ENCODE measurements at places on chromosomes 2 and 18.

GRCh38 chr2:220191031-220191430, 563.6 kb downstream of the SLC4A3 start:
- DNase-seq, result no peak

DNA sequence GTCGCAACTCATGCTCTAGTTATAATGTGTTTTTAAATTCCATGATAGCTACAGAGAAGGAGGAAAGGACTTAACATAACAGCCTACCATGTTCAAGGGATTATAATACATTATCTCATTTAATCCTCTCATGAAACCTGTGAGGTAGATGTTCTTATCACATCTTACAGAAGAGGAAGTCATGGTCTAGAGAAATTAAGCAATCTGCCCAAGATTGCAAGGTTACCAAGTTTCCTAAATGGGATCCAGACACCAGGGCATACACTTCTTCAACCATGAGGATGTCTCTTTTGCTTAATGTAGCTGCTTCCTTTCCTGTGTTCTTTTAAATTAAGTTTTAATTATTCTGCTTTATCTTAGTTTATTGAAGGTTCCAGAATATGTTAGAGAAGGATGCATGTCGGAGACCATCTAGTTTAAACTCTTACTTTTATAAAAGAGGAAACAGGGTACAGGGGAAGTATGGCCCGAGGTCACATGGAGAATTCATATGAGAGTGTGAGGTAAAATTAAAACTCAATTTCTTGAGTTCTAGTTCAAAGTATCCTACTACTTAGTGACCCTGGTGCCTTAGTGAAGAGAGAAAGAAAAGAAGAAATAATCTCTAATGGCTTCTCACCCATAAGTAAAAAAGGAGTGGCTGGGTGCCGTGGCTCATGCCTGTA, 3.6 kb upstream of the IL1A start:
- DNase-seq, result no peak

DNA sequence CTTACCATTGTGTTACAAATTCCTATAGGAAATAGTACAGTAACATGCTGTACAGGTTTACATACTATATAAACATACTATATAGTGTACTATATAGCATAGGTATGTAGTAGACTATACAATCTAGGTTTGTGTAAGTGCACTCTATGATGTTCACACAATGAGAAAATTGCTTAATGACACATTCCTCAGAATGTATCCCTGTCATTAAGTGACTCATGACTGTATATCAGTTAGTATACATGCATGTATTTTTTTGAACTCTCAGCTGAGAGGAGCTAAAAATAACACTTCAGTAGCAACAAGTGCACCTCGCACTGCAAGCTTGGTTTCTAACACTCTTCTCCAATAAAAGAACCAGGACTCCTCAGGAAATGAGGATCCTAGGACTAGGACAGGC, 19.5 kb upstream of the ASXL3 start:
- DNase-seq, result no peak

- no peak for DNase-seq
These were observed 43.7 kb upstream of the TWIST2 start for GRCh38 chr2:238803996-238804870.

- DNase-seq, result no peak
These were observed 36.1 kb downstream of the TRPM8 start for GRCh38 chr2:233953087-233953801.

GRCh38 chr2:12131975-12132374, 385.5 kb downstream of the LPIN1 start:
- DNase-seq, result no peak

DNA sequence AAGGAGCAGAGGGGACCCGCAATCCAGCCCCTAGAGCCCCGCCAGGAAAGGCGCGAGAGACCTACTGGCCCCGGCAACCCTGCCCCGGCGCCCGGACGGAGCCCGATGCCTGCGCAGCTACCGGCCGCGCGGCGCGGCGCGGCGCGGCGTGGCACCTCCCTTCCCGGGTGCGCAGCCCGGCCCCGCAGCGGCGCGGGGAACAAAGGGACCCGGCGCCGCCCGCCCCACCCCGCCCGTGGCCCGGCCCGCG, 307 bp downstream of the CDH2 start:
- peak; percentile 23 for DNase-seq

GRCh38 chr18:73214970-73215369, 347.2 kb upstream of the NETO1 start:
- DNase-seq, result no peak

GRCh38 chr2:96642564-96643360, at the start of gene FER1L5:
Gene FER1L5 (plus strand): TSS chr2:96642764. CDS start chr2:96642837, 73 bp downstream.
- no peak for DNase-seq

DNA sequence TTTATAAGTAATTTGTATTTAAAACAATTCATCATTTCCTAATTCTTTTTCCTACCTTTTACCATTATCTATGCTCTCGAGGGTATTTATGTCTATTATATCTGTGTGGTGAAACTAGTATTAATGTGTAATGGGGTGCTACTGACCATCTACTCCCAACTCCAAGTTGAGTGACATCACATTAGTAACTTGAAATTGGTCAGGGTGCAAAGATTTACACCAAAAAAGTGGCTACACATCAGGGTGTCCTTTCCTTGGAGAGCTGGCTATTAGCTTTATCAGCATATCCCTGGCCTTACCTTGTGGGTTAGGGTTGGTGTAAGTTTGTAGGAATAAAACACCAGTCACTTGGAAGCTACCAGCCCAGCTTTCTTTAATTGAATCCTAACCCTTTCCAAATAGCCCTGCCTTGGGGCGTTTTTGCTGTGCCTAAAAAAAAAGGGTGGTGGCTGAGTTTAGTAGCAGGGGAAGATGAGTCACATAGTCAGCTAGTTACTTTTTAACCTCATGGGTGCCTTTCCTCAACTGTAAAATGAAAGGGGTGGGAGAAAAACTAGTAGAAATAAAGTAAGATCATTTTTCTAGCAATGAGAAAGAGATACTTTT, 14.0 kb downstream of the ANXA4 start:
- DNase-seq, result no peak

DNA sequence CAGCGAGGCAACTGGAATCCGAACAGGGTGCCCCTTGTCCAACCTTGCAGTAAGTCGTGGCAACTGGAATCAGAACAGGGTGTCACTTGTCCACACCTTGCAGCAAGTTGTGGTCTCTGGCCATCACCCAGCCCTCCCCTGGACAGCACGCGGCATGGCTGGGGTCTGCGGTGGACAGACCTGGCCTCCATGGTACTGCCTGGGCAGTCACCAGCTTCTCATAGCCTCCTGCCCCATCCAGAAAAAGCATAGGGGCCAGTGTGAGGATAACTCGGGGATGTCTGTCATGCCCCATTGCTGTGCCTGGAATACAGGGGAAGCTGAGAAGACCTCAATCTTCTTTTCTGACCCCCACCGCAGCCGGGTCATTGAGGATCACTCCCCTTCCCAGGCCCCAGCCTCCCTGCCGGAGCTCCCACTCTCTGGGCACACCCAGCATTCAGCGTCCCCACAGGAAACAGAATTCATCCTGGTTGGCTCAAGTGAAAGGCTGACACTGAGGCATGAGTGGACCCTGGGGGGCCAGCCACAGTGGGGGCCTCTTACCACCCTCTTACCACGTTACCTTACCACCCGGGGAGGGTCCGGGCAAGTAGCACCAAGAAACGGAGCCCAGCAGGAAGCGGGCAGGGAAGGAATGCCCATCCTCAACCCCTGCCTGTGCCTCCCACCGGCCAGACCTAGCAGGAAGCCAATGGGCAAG, 68.0 kb upstream of the RAB6C start:
- no peak for DNase-seq

- no peak for DNase-seq
These were observed 128.8 kb upstream of the MSH6 start for GRCh38 chr2:47653902-47654789.

- DNase-seq, result no peak
These were observed 64.6 kb downstream of the CD226 start for GRCh38 chr18:69882965-69883668.

- DNase-seq, result no peak
These were observed 1.1 kb upstream of the ATP6V1C2 start for GRCh38 chr2:10720306-10720705.

DNA sequence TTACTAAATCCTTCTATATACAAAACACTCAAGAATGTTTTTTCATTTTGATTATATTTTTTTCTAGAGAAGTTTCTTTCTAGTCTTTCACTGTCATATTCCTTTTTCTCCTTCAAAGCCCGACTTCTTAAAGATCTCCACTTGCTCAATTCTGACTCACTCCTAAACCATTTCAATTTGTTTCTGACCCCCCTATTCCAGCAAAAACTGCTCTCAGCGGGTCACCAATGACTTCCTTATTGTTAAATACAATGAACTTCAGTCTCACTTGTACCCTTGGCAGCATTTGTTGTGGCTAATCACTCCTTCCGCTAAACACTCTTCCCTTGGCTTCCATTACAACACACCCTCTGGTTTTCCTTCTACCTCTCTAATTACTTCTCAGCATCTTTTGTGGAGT, 111.1 kb upstream of the RBBP8 start:
- no peak for DNase-seq

- no peak for DNase-seq
These were observed 96.4 kb downstream of the USP40 start for GRCh38 chr2:233470011-233470687.

DNA sequence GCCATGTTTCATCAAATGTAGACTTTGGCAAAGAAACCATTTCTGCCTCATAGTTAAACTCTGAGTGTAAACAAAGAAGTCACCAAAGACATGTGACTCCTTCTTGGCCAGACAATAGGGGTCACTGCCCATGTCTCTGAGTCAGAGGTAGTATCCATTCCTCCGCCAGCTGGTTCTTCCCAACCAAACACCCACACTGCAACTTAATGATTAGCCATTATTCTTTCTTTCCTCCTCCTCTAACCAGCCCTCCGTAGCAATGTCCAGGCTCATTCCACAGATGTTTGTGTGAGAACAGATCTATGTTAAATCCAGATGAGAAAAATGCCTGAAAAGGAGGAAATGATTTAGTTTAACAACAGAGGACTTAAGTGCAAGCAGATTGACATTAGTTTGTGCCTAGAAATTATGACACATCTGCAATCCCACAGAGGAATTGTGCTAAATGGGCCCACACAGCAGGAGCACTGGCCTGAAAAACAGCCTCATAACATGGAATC, 127.9 kb upstream of the SH3BP4 start:
- DNase-seq, result no peak

GRCh38 chr2:66240286-66240685, 194.6 kb upstream of the MEIS1 start:
- no peak for DNase-seq

GRCh38 chr2:145750144-145750543, 1230.2 kb upstream of the ZEB2 start:
- DNase-seq, result no peak

DNA sequence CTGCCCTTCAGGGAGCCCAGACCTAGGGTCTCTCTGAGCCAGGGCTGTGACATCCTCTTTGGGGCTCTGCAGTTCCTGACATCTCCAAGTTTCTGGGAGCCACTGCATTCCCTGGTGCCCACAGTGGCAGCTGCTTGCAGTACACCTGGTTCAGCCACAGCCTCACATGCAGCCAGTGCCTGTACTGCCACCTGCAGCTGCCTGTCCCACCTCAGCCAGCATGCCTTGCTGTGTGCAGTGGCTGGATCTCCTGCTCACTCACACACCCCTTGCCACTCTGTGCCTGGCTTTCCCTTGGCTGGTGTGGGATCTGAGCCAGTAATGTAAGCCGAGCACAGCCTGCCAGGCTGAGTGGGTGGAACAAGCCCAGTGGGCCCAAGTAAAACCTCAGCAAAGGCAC, 1288.7 kb downstream of the CNTNAP5 start:
- peak; percentile 14 for DNase-seq
